ENCODE measurements at places on chromosomes 7 and 10. TPM values are rescaled to one million over a fixed set of nuclear protein-coding genes. Genes with fewer than 3 reads are reported as not detected.

The TAS2R5 gene
- 0.22 TPM for total RNA-seq

The IFIT5 gene
- total RNA-seq, result 7.7 TPM

- DNase-seq, result no peak
Measured at GRCh38 chr7:130473876-130474275, 18.0 kb upstream of the MEST start.

DNA sequence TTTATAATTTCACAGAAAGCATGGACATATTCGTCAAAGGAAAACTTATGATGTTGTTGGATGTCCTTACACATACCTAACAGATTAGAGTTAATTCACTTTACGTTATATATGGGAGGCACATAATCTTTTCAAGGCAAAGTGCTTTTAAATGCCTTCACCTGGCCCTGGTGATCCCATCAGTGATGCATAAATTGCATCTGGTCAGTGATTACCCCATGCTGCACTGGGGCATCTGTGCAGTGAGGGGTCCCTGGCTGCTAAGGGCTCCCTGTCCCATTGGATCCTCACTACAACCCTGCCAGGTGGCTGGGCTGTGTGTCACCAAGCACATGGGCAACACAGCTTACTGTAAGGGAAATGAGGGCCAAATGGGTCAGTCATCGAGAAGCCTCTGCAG lies 441.1 kb downstream of the RPS24 start:
- no peak for DNase-seq

- peak; percentile 30 for DNase-seq
Measured at GRCh38 chr10:30435073-30435422, 1.1 kb downstream of the MAP3K8 start.

The PCDH15 gene
- under 0.01 TPM for total RNA-seq

DNA sequence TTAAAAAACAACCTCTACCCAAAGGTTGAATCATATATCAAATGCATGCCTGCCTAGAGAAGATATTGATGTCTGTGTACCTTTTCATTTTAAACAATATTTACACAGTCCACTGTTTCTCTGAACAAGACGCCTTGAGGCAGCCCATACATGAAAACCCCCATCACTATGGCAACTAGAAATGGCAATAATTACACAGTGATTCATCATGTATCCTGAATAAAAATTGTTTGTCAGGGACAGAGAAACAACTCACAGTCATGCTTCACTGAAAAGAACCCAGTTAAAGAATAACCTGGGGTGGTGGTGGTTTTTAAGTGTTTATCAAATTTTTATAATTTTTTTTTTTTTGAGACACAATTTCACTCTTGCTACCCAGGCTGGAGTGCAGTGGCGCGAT lies 19.7 kb downstream of the DNAJC12 start:
- DNase-seq, result peak; percentile 54

DNA sequence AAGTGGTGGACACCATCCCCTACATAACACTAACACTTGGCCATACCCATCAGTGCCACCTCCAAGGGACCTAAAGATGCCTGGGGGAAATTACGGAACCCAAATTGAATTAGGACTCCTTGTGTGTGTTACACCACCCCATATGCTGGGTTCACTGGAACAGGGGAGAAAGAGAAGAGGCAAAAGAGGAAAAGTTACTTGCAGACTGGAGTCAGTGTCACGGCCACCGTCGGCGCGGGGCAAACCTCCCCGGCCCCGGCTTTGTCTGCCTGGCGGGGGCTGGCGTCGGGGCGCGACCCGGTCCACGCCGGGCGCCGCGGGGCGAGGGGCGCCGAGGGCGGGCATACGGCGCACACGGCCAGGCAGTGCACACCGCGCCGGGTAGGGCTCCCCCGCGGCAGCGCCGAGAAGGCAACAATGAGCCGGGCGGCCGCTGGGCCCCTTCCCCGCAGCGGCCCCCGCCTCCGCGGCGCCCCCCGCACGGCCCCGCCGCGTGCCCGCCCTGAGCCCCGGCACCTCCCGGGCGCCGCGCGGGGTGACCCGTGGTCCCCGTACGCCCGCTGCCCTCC lies 171.1 kb downstream of the FAM107B start:
- peak; percentile 14 for DNase-seq

DNA sequence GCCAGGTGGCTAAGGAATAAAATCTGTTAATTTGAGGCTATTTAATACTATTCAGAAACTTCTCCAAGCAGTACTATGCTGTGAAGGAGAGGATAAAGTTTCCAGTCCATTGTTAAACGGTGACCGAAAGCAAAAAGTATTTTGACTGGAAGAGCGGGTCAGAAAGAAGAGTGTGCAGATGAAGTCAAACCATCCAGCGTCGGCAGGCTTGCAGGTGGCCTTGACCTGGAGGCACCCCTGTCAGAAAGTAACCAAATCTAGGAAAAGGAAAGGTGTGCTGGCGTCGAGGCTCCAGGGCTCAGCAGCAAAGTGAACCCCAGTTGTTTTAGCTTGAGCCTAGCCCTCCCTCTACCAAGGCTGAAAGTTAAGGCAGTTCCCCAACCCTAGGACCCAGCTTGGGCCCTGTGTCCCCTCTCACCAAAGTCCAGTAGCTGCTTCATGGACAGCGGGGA lies 544 bp downstream of the PDK4 start:
- DNase-seq, result no peak

The GPNMB gene
- total RNA-seq, result under 0.01 TPM

The DNAJC12 gene
- total RNA-seq, result 6.3 TPM

GRCh38 chr7:155589001-155589980 lies 42.9 kb upstream of the CNPY1 start:
- no peak for DNase-seq

The TBC1D12 gene
- total RNA-seq, result 10.0 TPM

- no peak for DNase-seq
Measured at GRCh38 chr10:79979976-79980687, 31.2 kb upstream of the SFTPD start.

DNA sequence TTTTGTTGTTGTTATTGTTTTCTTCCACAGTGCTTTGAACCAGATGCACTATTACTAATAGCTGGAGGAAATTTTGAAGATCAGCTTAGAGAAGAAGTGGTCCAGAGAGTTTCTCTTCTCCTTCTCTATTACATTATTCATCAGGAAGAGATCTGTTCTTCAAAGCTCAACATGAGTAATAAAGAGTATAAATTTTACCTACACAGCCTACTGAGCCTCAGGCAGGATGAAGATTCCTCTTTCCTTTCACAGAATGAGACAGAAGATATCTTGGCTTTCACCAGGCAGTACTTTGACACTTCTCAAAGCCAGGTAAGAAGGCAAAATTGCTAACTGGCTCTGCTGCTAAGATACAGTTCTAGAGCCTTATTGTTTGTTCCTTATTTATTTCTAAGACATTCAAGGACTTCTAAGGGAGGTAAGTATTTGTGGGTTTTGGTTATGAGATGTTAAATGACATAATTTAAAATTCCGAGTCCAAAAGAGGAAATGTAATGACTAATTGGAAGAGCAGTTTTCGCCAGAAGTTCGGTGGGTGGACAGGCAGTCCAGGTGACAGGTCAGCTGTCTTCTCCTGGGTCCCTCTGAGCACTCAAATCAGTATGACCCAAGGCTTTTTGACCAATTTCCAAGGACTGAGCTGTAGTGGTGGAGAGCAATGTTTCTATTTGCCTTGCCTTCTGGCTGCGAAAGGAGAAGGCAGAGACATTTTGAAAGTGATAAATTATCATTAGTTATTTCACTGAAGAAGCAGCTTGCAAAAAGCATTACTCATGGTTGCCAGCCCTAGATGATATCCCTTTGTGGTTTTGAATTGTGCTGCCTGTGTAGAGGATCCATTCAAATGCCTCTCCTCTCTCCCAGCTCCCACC lies 10.1 kb downstream of the SLC39A12 start:
- DNase-seq, result no peak

The SLC16A9 gene
- total RNA-seq, result not detected

The CALHM1 gene
- not detected for total RNA-seq

The CPA2 gene
- total RNA-seq, result not detected

The C10orf67 gene
- total RNA-seq, result not detected

GRCh38 chr7:157502701-157503111 lies 165.9 kb downstream of the DNAJB6 start:
- DNase-seq, result peak; percentile 88

The HSPA12A gene
- 0.44 TPM for total RNA-seq

The PRPS1L1 gene
- not detected for total RNA-seq

DNA sequence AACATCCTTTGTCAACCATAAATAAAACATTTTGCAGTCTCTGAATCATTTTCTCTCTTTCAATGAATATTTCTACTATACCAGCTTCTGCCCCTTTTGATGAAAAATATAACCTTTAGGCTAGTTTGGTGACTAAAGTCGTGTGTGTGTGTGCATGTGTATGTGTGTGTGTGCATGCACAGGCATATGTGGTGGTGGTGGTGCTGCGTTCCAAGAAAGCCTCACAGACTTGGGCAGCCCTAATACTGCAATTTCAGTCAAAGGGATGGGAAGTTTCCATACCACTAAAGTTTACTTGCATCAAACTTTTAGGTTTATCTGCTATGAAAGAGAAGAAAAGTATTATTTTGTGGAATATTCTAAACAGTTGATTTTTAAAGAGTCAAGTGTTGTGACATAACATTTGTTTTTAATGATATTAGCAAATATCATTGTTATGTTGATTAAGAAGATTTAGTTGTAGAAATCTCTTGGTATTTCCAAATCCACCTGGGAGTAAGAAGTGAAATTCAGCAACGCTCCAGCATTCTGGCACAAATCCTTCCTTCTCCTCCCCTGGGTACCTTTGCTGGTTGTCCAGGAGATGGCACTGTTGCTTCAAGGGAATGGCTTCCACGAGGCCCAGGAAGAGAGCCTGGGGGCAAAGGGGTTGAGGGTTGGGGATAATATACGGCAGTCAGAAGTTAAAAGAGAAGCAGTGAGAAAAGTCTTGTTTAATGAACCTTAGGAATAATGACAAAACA lies 41.5 kb downstream of the ASB4 start:
- peak; percentile 54 for DNase-seq

- DNase-seq, result no peak
Measured at GRCh38 chr10:30420766-30421165, 13.2 kb upstream of the MAP3K8 start.

The PNLIPRP2 gene
- not detected for total RNA-seq

DNA sequence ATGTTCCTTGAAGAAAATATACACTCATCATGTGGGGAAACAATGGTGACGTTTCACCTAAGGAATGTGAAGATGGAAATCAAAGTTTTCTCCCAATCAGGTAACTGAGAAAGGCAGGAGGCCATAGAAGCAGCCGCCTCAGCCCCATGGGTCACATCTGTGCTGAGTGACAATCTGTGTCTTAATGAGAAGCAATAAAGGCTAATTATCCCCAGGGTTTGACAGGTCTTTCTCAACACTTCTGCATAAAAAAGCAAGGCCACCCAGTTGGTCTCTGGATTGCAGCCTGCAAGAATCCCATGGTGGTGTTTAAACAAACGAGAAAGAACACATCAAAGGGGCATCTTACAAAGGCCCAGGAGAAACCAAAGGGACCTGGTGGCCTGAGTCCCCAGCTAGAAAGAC lies 91.1 kb upstream of the TNS3 start:
- no peak for DNase-seq

GRCh38 chr10:112721080-112721698 lies 228.9 kb upstream of the TCF7L2 start:
- peak; percentile 69 for DNase-seq

- DNase-seq, result no peak
Measured at GRCh38 chr7:129729511-129729910, 118.0 kb downstream of the NRF1 start.

DNA sequence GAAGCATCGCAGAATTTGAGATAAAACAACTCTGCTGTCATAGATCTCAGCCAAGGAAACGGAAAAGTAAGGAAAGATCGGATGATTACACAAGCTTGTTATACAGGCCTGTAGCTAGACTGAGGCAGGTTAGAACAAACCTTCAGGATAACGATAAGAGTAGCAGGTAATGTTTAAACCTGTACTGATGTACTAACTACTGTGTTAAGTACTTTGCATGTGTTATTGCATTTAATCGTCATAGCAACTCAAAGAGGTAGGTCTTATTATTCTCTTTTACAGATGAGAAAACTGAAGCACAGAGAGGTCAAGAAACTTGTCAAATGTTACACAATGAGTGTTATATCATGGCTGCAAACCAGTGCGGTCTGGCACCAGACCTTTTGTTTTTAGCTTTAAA lies 352.5 kb downstream of the GPAM start:
- DNase-seq, result no peak

The SFTPA2 gene
- total RNA-seq, result not detected

DNA sequence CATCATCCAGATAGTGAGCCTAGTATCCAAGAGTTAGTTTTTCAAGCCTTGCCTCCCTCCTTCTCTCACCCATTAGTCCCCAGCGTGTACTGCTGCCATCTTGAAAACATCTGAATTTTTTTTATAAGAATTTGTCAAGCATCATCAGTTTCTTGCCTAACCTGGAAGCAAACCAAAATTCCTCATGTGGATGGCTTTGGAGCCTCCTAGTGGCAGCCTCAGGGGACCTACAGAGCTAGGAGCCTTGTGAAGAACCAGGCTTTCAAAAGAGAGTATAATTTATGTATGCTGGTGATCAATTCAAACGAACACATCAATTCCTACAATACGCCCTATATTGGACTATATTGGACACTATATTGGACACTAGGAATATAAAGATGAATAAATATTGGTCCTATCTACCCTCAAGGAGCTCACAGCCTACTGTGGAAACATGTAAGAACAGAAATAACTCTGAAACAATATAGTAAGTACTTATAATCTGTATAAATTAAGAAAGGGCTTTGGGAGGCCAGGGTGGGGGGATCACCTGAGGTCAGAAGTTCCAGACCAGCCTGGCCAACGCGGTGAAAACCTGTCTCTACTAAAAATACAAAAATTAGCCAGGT lies 63.4 kb downstream of the HPSE2 start:
- DNase-seq, result peak; percentile 30

The RSPH10B gene
- 0.20 TPM for total RNA-seq

DNA sequence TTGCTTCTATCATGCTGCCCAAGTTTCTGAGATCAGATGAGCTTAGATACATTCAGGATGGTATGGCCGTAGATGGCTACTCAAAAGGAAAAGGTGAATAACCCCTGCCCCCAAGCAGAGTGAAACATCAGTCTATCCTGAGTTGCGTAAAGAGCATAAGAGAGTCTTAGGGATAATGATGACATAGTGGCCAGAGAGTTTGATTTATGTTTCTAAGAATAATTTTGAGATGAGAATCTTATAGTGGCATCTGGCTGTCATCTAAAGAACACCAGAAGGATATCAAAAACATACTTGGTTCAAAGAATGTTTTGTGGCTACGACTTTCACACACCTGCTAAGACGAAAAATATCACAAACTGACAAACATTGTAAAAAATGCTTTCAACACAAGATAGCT lies 20.6 kb downstream of the PIK3CG start:
- DNase-seq, result no peak

DNA sequence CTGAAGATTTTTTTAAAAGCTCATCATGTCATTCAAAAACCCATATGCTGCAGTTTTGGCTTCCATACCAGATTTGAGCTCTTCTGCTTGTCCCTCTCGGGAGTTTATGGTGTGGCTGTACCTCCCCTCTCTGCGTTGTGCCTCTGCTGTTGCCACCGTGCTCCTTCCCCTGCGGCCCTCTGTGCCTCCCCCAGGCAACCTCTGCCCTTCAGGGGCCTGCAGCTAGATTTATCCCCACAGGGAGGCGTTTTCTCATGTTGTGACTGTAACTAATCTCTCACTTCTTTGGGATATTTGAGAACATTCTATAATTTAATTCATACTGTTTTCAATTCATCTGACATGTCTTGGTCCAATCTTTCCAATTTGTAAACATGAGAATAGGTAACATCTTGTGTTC lies 52.7 kb downstream of the TASOR2 start:
- no peak for DNase-seq

All from lung microvascular endothelial cell (primary cell).